ENCODE measurements at places on chromosomes 12 and 14.
A peak's percentile ranks its signal among the peaks of the same experiment; 100 is the strongest.

DNA sequence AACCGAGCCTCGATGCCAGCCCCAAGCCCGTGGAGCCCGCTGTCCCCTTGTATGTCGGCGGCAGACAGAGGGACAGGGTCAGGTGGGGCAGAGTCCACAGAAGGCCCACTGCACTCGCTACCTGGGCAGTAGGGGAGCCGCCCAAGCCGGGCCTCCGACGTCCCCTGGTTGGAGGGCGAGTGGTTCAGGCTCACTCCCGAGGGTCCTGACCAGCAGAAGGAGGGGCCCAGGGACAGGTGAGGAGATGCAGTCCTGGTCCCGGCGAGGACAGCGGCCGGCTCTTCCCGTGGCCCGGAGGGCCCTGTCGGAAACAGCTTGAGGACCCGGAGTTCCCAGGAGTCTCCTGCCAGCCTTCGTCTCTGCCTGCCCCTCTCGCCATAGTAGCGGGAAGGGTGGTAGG is 216.7 kb upstream of the SFSWAP start:
- DNase-seq, result no peak

DNA sequence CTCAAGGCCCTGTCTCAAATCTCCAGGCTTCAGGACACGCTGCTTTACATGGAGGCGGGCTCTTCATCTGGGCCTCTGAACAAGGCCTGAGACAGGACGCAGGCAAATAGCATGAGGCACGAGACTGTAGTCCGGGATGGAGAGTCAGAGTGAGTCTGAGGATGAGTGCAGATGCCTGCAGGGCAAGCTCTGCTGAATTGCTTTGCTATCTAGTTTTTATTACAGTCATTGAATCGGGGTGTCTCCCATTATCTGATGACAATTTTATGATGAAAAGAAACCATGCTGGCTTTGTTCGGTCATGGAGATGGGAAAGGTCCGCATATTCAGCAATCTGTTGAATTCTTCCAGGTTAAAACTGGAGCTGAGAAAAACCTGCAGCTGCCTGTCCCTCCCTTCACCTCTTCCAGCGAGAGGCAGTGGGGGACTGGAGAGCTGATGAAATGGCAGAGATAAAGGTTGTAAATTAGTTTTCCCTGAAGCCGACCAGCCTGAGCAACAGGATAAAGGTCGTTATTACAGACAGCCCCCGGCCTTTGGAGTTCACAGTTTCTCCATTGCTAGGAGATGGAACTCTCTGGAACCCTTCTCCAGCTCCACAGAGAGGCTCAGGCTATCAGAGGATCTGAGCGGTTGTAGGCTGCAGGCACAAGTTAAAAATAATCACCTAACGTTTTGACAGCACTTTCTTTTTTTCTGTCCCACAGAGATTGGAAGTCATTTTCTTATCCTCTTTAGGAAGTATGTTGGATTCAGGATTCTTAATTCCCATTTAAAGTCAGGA is 1.3 kb upstream of the ADGRD1 start:
- no peak for DNase-seq

- DNase-seq, result no peak
These were observed 89.3 kb upstream of the TTC7B start for GRCh38 chr14:90905531-90905930.

GRCh38 chr14:92969871-92970270 is 46.9 kb downstream of the CHGA start:
- no peak for DNase-seq

- DNase-seq, result no peak
These were observed 18.1 kb downstream of the MLXIP start for GRCh38 chr12:122096591-122097149.

GRCh38 chr12:67918441-67918840 is 70.8 kb upstream of the IFNG-AS1 start:
- no peak for DNase-seq

- no peak for DNase-seq
These were observed 36.6 kb upstream of the SPPL3 start for GRCh38 chr12:120940799-120941198.

DNA sequence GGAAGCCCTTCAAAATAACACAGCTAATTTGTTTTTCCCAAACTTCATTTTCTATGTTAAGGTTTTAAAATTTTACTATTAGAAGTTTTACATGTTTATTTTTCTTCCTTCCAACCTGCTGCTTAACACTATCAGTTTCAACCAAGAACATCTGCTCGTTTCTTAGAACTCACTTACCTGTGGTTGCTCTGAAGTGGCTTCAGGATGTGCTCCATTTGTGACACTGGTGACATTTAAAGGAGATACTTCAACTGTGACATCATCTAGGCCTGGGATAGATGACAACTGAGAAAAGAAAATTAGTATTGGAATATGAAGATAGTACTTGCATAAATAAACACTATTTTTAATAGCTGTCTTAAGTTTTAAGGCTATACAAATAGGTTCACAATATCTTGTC is 17.9 kb downstream of the WASHC3 start:
- DNase-seq, result no peak

- peak; percentile 13 for DNase-seq
These were observed 4.4 kb downstream of the MSRB3 start for GRCh38 chr12:65282840-65283239.

DNA sequence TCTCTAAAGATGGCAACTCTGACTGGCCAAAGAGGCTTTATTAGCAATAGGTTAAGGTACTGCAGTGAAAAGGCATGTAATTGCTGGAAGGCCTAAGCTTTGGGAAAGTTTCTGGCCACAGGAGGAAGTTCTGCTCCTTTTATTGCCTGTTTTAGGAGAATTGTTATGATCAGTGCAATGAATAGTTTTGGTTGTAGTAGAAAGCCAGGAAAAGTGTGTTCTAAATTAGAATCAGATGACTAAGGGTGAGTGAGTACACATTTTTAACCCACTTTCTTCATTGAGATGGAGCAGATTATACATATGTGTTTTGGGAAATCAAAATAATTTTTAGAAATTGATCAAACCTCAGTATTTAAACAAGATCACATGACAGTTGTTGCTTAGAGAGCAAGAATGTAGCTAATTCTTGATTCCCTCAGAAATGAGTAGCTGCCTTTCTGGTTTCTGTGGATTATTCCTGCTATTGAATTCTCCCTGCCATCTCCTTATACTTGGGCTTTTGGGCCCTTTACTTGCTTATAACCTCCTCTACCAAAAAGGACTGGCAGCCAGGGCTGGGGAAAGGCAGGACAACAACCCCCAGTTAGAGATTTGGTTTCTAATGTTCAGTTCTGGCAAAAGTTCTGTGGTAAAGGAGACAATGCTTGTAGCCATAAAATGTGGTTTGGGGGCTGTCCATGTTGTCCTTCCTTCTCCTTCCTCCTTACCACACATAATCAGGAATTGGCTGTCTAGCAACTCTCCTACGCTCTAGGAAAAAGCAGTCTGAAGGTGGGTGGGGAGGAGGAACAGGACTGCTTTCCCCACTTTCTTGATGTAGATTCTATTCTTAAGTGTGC is 217.1 kb downstream of the SLC38A4 start:
- peak; percentile 57 for DNase-seq

- no peak for DNase-seq
These were observed 48.0 kb downstream of the SMUG1 start for GRCh38 chr12:54140588-54141388.

- DNase-seq, result no peak
These were observed 333.1 kb downstream of the FUT8 start for GRCh38 chr14:65745396-65746190.

- DNase-seq, result no peak
These were observed 14.0 kb downstream of the OR6S1 start for GRCh38 chr14:20627346-20628027.

- peak; percentile 63 for DNase-seq
These were observed 15.9 kb downstream of the TAOK3 start for GRCh38 chr12:118356809-118357256.

DNA sequence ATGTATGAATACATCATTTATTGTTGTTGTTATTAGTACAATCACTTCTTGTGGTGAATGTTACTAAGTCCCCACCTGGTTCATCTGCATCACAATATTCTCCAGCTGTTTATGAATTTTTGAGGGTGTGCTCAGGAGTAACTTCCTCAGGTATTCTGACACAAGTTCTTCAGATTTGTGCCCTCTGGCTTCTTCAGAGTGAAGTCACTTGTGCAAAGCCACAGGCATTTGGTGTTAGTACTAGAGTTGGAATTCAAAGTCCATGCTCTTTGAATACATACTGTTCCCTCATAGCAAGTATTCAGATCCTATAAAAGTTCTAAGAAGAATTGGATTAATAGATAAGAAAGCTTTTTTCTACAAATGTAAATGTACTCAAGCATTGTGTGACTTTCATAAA is 150.3 kb upstream of the AVPR1A start:
- DNase-seq, result no peak

DNA sequence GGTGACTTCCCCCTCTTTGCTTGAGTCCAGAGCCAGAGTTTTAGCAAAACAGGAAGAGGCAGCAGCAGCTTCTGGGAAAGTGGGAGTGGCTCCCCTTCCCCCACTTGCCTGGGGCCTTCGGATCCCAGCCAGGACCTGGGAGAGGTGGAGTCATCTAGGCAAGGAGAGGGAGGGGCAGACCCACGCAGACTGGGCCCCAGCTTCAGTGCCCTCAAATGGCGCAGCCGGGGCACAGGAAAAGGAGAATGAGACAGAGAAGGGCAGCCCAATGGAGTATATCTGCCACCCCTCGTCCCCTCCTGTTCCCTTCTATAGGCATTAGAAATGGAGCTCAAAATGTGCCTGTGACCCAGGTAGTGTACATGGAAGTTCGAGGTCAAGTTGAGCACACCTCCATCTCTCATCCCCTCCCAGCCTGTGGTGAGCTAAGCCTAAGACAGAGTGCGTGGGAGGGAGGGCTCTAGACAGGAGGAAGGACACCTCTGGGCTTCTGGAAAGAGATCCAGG is 9.3 kb upstream of the HDAC7 start:
- peak; percentile 82 for DNase-seq

DNA sequence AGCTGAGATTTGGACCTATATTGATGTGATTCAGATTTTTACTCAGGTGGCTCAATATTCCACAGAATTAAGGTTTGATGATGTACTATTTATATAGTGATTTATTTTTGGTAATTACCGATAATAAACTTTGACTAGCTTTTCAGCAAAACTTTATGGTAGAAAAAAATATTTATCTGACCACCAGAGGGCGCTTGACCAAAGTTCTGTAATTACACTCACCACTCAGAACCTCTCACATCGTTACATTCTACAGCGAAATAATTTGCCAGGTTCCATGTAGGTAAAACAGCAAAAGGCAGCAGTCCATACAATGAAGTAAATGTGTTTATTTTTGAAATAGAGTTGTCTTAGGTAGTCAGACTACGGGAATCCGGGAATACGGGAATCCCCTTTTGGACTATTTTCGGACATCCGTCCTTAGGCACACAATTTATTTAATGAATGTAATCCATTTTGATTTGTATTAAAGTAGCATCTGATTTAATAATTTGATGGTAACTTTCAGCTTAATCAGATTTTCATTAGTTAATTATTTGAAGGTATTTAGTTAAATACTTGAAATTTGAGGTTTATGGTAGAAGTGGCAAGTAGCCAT is 143.0 kb upstream of the DDHD1 start:
- peak; percentile 31 for DNase-seq

Measured in AG08396 (cell line).